ENCODE measurements at places on chromosomes 12 and 14.
A peak's percentile ranks its signal among the peaks of the same experiment; 100 is the strongest.

- DNase-seq, result no peak
Observed at GRCh38 chr14:37329189-37330001, 131.7 kb downstream of the MIPOL1 start.

- peak; percentile 88 for DNase-seq
Observed at GRCh38 chr14:103155010-103155409, 31.7 kb downstream of the TNFAIP2 start.

- no peak for DNase-seq
Observed at GRCh38 chr12:45547132-45547531, 182.4 kb upstream of the ARID2 start.

- no peak for DNase-seq
Observed at GRCh38 chr14:35047976-35048513, 2.0 kb downstream of the FAM177A1 start.

DNA sequence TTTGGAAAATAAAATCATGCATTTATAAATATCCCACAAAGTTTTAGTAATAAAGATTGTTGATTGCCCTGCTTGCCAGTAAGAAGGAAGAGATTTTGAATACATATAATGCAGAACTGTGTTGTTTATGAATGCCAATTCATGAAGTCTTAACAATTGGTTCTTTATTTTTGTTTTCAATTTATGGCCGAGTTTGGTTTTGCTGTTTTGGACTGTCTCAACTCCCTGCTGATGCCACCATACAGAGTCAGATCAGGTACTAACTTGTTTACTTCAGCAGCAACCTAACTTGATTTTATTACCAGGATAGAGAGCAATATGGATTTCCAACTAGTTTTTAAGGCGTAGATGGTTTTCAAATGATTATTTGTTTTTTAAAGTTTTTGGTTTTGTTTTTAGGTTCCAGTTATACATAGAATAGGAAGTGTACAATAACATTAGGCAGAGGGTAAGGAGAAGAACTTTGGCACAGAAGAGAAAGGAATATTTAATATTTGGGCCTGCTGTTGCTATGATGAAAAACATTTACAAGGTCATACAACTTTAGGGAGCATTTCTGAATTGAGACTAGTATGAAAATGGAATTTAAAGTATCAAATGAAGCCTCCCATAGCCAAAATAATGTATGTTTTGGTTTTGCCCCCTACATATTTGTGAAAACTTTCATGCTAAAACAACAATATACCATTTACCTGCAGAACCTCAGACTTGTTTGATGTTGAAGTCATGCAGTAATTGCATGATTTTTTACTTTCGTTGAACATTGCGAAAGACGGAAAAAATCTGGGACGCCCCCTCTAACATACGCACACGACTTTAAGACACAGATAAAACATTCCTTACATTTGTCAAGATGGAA is 904 bp upstream of the FAM177A1 start:
- DNase-seq, result no peak

GRCh38 chr12:1250641-1251040 is 259.6 kb downstream of the ERC1 start:
- no peak for DNase-seq

DNA sequence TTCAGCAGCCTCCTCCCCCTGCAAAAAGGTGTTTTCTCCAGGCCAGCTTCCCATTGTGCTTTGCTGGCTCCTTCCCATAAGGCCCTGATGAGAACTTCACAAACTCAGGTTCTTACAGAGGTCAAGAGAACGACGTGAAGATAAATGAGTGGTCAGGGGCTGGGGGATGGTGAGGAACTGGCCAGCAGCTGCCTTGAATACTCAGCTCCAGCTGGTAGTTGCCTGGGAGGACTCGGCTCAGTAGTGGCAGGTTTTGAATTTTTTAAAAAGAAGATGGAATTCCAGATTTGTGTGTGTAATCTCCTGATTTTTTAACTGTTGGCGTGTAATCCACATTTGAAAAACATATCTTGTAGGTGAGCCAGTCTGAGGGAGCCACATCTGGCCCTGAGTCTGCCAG is 5.9 kb downstream of the DDX55 start:
- DNase-seq, result no peak

DNA sequence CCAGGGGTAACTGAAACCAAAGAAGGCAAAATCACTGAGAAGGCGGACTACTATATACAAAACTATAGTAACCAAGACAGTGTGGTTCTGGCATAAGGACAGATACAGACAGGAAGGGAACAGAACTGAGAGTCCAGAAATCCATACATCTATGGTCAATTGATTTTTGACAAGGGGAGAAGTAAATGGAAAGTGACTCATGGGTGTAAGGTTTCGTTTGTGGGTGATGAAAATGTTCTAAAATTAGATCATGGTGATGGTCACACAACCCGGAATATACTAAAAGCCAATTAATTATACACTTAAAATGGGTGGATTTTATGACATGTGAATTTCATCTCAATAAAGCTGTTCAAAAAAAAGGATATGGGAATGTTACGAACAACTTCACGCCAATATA is 18.7 kb downstream of the ANGEL1 start:
- no peak for DNase-seq

GRCh38 chr14:99430491-99430890 is 50.2 kb downstream of the SETD3 start:
- DNase-seq, result peak; percentile 12

DNA sequence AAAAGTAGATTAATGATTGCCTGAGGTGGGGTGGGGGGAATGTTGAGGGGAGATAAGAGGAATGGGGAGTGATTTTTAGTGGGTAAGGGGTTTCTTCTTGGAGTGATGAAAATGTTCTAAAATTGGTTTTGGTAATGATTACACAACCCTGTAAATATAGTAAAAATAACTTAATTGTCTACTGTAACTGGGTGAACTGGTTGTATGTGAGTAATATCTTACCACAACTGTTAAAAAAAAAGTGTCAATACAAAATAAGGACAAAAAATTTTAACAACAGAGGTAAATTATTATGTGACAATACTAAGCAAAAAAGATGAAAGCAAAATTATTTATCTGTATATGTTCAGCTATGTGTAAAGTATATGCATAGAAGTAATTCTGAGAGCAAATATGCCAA is 86.3 kb upstream of the RASSF8 start:
- no peak for DNase-seq

GRCh38 chr12:66668311-66668710 is 10.6 kb downstream of the GRIP1 start:
- DNase-seq, result no peak

GRCh38 chr14:89025561-89026236 is 201.2 kb downstream of the TTC8 start:
- no peak for DNase-seq

DNA sequence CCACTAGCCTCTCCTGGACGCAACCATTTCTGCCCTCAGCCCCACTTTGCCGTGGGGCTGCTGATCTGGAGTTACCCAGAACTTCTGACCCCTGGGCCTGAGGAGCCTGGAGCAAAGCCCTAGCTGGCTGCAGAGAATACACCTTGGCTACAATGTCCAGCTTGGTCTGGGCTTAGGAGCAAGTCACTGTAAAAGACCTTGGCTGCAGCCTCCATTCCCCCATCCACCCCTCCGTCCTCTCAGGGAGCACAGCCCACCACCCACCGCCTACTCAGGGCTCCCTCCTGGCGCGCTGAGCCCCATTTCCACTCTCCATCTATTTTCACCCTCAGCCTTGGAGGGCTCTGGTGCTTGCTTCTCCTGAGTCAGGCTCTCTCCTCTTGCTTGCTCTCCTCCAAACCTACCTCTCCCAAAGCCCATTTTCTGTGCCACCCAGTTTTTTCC is 42.9 kb downstream of the ERH start:
- no peak for DNase-seq

DNA sequence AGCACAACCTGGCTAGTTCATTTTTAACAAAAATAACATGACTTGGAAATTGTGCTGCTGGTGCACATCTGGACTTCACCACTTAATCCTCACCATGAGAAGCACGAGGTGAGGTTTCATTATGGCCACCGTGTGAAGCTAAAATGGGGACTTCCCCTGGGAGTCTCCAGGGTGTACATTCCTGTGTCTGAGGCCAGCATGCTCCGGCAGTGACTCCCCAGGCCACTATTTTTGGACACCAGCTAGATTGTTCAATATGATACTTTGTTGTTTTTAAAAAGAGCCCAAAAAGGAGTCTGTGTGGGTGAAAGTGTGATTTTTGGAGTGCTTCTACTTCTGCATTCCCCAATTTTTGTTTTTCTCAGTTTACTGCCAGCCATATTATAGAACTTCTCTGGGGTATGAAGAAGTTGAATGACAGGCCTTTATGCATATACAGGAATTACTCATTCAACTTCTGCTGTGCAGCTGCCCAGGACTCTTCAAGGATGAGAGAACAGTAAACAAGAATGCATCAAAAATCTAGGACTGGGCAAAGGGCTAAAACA is 16.9 kb upstream of the AICDA start:
- no peak for DNase-seq
